ENCODE measurements at places on chromosomes 13 and 19.

- DNase-seq: no peak
These were observed 72.8 kb downstream of the ATP7B start for GRCh38 chr13:51938454-51938853.

DNA sequence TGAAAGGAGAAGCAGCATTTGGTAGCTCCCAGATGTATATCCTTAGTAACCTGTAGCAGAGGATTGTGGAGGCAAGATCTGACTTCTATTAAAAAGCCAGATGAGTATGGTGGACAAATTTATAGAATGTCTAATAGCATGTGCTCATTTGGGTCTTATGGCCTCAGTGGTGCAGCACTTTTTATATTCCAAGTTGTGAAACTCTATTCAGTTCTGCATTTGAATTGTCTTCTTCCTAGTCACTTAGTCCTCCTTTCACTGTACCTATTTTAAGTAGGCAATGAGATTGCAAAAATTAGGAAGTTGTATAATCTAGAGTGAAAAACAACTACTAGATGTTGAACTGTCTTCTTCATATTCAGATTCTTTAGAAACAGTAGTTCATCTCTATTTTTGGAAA lies 412.5 kb upstream of the PCDH9 start:
- no peak for DNase-seq

DNA sequence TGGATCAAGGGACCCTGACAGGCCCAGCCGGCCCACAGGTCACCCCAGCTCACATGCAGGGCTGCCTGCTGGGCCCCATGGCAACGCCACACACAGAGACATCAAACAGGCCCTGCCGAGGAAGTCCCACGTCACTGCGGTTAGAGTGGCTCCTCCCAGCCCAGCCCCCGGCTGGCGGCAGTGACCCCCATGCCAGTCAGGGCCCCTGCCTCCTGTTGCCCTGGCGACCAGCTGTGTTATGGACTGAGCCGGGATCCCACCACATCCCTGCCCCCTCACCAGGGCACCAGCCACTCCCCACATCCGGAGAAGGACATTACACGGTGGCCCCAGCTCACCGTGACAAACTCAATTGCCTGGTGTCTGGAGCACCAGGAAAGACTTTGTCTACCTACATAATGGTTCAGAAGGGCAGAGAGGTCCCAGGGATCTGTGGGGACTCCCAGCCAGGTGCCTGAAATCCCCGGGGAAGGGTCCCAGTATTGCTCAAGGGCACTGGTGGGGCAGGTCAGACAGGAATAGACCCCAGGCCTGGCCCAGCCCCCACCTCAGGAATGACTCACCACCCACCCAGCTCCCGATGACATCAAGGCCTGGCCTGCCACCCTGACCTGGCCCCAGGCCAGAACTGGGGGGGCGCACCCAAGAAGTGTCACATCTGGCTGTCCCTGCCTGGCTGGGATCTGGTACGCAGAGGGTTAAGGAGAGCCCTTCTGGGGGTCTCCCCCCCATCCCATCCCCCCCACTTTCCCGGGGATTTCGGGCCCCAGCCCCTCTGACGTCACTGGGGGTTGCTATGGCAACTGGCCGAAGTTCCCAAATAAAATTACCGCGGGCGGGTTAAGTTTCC lies 30.2 kb upstream of the NANOS3 start:
- peak; percentile 87 for DNase-seq

DNA sequence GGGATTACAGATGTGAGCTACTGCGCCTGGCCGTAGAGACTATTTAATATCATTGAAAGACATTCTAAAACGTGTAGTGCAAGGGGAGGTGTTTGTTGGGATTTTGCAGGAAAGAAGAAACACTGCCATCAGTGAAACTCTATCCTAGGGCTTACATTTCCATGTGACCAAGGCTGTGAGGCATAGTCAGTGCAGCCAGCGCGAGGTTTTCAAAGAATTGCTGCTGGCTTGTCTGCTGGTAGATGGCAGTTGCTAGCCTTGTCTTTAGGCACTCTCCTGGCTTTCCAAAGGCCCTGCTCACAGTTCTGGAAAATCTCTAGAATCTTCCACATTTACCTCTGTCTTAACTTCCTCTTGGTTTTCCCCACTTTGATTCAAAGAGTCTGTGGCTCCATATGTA lies 77.5 kb downstream of the GPC6 start:
- no peak for DNase-seq

- no peak for DNase-seq
These were observed 77.9 kb downstream of the GNG7 start for GRCh38 chr19:2624537-2625091.
